ENCODE measurements at places on chromosomes 16 and 17.

DNA sequence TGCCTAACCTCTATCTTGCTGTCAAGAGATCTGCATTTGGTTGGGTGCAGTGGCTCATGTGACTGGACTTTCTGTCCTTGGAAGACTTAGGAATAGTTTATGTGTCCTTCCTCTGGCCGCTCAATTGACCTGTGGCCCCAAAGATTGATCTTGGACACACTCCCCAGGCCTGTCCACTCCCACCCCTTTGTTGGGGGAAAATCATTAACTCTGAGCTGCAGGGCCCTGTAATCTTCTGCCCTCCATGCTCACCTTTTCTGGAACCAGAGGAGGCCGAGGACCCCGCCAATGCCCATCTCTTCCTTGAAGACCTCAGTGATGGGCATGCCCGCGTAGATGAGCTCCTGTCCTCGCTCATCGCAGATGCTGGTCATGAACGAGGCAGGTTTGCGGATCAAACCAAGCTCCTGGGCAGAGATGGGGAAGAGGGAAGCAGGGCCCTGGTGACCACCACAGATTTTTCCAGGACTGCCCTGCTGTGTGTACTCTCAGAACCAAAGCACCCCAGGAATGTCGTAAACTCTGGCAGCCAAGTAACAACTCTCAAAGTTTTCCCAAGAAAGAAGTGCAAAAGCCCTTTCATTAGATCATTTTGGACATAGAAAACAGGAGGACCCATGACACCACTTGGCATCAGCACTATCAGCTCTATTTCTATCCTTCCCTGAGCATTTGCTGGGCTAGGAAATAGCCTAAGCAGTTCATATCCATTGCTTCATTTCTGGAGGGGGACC lies 8.5 kb upstream of the KLHL11 start:
- no peak for DNase-seq

DNA sequence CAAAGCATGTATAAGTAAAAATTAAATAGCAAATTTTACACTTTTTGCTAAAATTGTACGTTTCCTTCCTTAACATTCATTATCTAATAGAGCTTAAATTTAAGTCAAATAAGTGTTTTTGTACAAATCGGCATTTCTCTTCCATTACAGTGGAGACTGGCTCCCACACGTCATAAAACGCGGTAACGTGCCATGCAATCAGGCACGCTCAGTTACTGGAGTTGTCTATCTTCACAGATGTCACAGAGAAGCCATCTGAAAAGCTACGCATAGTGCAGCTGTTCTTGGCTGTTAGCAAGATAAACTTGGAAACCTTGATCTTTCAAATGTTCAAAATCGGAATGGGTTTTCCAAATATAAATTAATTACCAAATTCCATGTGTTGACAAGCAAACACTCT lies 165.3 kb downstream of the STX8 start:
- no peak for DNase-seq

DNA sequence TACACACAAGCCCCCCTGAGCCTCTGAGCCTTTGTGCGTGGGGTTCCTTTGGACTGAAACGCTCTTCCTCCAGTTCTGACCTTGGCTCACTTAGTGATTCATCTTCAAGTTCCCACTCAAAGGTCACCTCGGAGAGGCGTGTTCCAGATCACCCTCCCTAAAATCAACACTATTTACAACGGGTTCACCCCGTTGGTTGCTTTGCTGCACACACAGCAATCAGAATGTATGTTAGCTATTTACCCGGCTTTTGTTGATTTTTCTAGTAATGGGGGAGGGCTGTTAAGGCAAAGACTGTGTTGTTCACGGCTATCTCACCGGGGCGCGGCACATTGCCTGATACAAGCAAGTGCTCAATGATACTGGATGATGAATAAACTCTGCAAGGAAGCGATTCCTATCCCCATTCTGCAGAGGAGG lies 977 bp downstream of the NAGPA start:
- no peak for DNase-seq

DNA sequence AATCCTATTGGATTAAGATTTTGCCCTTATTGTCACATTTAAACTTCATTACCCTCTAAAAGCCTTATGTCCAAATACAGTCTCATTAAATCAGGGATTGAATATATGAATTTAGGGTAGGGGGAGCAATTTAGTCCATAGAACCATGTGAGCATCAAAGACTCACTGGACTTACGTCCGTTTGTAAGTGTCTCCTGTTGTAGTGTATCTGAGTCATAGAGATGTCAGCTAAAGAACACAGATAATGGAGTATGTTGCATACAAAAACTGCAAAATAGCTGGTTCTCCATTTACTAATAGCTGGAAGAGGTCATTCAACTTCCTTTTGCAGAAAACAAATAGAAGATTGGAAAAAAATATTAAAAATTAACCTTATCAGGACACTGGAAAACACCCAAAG lies 599.1 kb upstream of the SOX9 start:
- DNase-seq = no peak

DNA sequence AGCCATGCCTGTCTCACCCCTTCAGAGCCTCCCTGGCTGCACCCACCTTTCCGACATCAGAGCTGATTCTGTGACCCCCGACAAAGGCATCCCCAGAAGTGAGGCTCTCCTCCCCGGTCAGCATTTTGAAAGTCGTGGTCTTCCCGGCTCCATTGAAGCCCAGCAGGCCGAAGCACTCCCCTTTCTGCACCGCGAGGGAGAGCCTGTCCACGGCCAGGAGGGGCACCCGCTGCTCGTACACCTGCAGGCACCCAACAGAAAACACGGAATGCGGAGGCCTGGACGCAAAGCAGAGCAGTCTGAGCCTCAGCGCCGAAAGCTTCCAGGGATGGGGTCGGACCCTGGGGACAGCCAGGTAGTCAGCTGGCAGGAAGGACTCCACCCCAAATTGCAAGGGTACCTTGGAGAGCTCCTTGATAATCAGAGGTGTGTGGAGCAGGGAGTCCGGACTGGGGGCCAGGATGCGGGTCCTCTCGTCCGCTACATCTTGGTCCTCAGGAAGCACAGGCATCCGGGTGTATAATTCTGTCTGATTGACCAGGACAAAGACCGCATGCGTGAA lies 13.1 kb upstream of the RNPS1 start:
- no peak for DNase-seq

GRCh38 chr17:11031787-11032186 lies 193.9 kb upstream of the PIRT start:
- DNase-seq = no peak

DNA sequence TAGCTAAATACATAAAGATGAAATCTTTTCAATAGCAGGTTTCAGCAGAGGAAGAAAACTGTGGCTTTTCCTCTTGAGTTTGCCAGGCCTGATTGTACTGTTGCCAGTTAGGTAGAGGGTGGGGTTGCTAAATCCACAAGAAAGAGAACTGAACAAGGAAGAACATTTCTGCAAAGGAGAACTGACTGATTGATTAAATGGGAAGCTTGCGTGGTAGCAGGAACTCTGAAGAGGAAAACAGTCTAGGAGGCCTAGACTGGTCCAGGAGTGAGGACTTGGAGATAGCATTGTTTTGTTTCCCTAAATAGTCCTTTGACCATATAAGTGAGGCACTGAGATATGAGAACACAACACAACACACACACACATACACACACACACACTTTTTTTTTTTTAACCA lies 18.8 kb downstream of the LRRC36 start:
- no peak for DNase-seq

DNA sequence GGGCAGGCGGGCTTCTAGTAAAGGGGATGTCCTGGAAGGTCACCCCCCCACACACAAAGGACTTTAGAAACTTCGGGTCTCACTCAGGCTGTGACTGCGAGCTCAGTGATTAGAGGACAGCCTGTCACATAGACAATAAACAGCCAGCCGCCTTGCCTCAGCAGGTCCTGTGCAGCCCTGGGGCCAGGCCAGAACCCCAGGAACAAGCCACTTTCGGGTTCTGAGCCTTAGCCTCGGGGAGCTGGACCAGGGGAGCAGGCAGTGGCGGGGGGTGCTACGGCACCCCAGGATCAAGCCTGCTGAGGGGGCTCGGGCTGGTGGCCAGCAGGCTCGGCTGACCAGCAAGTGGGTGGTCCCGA lies 1.1 kb downstream of the GAS7 start:
- no peak for DNase-seq

- DNase-seq = no peak
Observed at GRCh38 chr17:27560668-27561067, 70.3 kb upstream of the LGALS9 start.

DNA sequence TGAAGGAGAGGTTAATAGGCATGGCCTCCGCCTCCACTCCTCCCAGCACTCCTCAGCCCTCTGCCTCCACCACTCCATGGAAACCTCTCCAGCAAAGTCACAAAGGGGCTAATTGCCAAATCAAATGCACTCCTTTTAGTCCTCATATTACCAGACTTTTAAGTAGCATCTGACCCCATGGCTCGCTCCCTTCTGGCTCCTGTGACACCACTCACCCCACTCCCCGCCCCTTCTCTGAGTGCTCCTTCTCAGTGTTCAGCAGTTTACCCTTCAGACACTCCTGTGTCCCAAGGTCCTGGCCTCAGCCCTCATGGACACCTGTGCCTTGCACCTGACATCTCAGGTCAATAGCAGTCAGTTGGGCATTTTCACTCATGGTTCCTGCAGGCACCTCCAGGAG lies 243.5 kb upstream of the CCL2 start:
- DNase-seq = no peak

GRCh38 chr17:14321476-14321949 lies 20.6 kb downstream of the HS3ST3B1 start:
- DNase-seq = no peak

All from keratinocyte (primary cell).